Aorta (tissue), 5 donors: ENCODE measurements at places on chromosomes 16 and 17.

DNA sequence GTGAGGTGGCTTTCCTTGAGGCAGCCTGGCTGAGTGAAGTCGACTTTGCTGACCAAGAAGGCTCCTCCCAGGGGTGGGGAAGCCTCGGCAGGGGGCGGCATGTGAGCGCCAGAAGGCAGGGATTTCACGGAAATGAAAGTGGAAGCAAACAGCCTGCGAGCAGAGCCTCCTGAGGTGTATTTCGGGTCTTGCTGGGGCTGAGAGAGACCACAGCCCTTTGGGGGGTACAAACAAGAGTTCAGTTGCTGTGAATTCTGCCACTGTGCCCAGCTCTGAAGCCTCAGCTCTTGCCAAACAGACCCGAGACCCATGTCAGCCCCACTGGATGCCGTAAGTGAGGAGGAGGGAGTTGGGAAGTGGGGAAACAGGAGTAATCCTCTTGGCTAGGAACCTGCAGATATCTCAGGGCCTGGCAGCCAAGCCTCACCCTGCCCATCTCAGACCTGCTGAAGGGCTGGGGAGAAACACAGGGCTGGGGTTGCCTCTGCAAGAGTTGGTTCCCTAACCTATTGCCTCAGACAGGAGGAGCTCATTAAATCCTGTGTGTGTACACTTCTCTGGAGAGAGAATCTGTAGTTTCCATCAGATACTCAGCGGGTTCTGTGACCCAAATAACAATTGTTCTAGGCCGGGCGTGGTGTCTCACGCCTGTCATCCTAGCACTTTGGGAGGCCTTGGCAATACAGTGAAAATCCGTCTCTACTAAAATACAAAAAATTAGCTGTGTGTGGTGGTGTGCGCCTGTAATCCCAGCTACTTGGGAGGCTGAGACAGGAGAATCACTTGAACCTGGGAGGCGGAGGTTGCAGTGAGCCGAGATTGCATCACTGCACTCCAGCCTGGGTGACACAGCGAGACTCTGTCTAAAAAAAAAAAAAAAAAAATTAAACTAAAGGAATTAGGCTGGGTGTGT, at the start of gene IFI35:
TSS of gene IFI35 (plus strand) at position 146 of the 913 bp plus-strand sequence. CDS start at position 310, 164 bp downstream.
- peak; percentile 93 for DNase-seq

GRCh38 chr17:36152639-36153120, 23.8 kb downstream of the TBC1D3B start:
- no peak for DNase-seq

GRCh38 chr16:47028767-47029377, 55.4 kb upstream of the DNAJA2 start:
- DNase-seq: no peak

- no peak for DNase-seq
These were observed 24.8 kb downstream of the SNX11 start for GRCh38 chr17:48132385-48132784.
